ENCODE measurements at places on chromosomes 11 and 22.

DNA sequence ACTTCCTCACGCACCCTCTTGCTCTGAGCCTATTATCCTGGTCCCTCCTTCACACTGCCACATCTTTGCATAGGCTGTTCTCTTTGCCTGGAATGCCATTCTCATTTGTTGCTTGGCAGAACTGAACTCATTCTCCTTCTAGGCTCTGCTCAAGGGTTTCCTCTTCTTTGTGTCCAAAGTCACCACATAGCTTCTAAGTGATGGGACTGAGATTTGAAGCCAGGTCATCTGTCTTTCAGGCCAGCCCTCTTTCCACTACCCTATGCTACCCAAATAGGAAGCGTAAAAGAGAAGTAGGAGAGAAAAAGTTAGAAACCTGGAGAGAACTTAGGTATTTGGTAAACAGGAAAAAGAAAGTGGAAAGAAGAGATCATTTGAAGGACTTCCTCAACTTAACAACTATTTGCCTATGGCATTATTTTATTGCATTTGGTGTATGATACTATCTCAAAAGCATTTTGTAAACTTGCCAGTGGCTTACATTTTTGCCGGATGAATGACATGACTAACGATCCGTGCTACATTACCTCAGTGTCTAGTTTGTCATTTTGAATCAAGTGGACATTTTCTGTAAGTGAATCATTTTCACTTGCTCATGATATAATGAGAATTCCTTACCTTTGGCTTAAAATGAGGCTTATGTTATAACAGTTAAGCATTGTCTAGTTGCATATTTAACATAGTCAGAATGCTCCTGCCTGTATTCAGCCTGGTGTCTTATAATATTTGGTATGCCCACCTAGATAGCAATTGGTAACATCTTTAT is 18.5 kb downstream of the NF2 start:
- DNase-seq, result no peak

GRCh38 chr11:32478277-32478731 is 43.0 kb upstream of the WT1 start:
- no peak for DNase-seq

GRCh38 chr11:66285250-66285947 is 3.5 kb downstream of the YIF1A start:
- DNase-seq, result no peak

DNA sequence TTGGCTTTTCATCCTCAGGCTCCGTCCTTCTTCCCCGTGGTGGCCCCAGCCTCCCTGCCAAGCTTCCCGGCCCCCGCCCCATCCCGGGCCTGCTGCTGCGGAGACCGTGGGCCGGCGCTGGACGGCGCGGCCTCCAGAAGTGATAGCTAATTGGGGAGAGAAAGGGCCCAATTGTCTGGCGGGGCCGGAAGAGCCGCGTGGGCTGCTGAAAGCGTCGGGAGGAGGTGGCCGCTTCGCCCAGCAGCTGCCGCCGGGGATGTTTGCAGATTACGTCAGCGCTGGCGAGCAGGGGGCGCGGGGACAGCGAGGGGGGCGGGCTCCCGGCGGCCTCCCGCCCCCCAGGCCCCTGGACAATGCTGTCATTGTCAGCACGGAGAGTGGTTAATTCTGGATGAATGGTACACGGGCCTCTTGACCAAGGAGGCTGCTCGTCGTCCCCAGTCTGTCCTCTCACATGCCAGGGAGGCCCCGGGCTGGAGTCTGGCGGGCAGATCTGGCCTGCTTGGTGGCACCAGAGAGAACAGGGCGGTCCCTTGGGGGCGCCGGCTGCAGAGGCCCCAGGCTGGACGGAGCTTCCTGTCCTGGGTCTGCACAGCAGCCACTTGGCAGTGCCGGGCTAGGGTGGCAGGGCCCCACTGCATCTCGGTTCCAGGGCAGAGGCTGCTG is 1.6 kb downstream of the SMIM38 start:
- peak; percentile 90 for DNase-seq

- no peak for DNase-seq
Observed at GRCh38 chr22:19052941-19053541, 69.2 kb downstream of the DGCR2 start.

GRCh38 chr11:60570970-60571369 is 55.8 kb downstream of the MS4A13 start:
- no peak for DNase-seq

DNA sequence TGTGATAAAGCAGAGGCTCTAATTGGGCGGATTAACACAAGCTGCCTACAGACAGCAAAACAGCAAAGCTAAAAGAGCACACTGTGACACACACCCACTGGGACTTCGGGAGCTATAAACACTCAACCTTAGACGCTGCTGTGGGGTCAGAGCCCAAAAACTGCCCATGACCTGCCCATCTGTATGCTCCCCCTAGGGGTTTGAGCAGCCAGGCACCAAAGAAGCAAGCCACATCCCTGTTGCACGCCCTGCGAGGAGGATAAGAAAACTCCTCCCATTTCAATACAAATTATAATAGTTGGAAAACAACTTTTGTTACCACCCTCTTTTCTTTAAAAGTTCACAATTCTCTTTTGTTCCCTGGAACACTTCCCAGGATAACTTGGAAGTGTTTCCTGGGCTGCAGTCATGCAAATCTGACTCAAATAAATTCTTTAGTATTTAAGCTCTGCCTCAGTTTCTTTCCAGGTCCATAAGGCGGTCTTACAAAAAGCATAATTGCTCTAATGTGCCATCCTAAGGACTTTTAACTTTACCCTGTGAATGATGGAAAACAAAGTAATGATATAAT is 86.4 kb downstream of the DLG2 start:
- no peak for DNase-seq

- no peak for DNase-seq
Observed at GRCh38 chr11:77299528-77299993, 1.9 kb downstream of the GDPD4 start.

- no peak for DNase-seq
Observed at GRCh38 chr11:35106595-35106994, 32.4 kb upstream of the CD44 start.

DNA sequence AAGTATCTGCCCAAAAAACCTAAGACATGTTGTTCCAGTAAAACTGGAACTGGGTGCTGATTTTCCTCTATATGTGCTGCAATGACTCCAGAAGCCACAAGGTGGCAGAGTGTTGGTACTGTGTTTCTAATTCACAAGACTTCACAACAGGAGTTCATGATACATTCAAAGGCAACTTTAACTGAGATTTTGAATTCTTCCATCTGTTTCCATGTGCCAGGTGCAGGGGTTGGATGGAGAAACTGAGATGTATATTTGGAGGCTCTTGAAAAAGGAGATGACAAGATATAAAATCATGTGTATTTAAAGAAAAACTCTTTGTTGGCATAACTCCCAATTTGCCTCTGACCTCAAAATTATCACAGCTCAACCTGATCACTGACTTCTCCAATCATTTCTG is 1098.6 kb upstream of the CCDC90B start:
- no peak for DNase-seq

DNA sequence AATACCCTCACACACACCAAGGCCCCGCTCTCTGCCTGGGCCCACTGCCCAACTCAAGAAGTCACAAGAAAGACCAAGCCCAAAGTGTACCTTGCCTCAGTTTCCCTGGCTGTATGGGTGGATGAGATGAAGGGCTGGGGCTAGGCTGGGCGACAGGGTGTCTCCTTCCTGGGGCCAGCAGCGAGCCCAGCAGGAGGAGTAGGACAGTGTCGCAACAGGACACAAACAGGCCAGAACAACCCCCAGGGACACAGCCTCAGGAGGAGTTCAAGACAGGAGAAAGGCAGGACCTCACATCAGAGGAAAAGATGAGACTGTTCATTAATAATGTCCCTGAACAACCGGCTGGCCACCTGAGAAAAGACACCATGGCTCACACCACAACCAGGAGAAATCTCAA is 13.3 kb downstream of the CSNK1E start:
- DNase-seq, result no peak

DNA sequence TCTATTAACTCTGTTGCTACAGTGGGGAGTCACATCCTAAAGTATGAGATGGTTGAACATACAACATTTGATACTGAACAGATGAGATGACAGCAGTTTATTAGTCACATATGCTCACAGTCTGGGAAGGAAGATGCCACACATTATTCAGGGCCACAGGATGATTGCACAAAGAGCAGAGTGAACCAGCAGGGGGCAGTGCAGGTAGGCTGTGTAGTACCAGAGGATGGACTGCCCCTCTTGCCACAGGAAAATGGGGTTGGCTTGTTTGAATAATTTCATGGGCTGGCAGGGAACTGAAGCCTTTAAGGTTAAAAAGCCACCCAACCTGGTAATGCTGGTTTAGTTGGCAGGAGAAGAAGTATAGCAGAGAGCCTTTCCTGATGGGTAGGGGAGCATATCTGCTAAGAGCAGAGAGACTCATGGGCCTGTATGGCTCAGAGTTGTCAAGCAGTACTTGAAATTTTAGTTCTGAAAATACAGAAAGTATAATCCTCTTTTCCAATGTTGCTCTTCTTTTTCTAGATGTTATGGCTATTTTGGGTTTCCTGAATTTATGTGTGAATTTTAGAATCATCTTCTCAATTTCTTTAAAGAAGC is 180.4 kb upstream of the B3GAT1 start:
- no peak for DNase-seq

DNA sequence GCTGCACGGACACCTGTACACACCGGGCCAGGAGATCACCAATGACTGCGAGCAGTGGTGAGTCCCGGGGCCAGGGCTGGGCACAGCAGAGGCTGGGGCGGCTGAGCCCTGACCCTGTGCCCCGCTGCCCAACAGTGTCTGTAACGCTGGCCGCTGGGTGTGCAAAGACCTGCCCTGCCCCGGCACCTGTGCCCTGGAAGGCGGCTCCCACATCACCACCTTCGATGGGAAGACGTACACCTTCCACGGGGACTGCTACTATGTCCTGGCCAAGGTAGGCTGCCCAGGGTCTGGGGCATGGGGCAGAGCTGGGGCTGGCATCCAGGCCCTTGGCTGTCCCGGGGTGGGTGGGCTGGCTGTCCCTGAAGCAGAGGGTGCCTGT is 7.7 kb downstream of the MUC2 start:
- no peak for DNase-seq

GRCh38 chr22:46914481-46914880 is 152.0 kb downstream of the TBC1D22A start:
- DNase-seq, result no peak

DNA sequence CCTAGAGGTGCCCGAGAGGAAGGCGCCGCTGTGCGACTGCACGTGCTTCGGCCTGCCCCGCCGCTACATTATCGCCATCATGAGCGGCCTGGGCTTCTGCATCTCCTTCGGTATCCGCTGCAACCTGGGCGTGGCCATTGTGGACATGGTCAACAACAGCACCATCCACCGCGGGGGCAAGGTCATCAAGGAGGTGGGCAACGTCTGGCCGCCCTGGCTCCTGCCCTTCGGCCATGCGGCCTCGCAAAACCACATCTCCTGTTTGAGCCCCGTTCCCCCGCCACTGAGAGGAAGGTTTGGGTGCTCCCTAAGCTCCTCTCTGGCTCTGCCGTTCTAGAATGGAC is 3.4 kb downstream of the SLC17A6 start:
- no peak for DNase-seq

- DNase-seq, result no peak
Observed at GRCh38 chr11:92758241-92758780, 211.1 kb upstream of the MTNR1B start.

DNA sequence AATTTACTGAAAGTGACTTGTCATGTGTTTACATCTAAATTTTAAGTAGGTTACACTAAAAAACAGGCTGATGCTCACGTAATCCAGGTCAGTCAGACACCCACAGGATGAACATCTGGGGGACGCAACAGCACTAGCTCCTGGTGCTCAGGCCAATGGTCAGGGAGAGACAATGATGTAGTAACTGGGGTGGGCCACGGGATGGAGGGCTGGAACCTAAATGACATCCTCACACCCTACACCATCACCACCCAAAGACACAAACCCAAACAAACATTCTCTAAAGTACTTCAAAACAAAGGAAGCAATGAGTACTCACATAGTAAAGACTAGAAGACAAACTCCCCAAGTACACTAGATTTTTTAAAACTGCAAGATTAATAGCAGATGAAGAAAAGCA is 53.5 kb upstream of the SLC25A1 start:
- DNase-seq, result no peak

Data from dorsolateral prefrontal cortex (tissue), 122 donors.